ENCODE measurements at places on chromosomes 3 and 15.

- H3K4me1 ChIP-seq: no peaks in the 10 kb centered on the region
- H3K27ac ChIP-seq: no peak overlapping the region
- no peak for DNase-seq
- no peaks in the 10 kb centered on the region for H3K36me3 ChIP-seq
Observed at GRCh38 chr3:123258359-123258758, 56.6 kb downstream of the SEC22A start.

DNA sequence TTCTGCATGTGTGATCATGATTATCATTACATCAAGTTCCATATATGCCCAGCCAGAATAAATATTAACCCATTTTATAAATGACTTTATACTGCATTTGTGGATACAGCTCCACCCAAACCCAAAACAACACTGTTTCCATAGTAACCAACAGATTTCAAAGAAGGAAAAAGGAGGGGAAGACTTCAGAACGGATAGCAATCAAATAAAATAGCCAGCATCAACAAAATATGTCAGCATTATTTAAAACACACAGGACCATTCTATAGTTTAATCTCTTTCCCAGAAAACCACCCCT lies 114.4 kb downstream of the FOXP1 start:
- H3K4me1 ChIP-seq: peaks cover 14% of the 10 kb centered on the region
- no peak overlapping the region for H3K27ac ChIP-seq
- no peaks in the 10 kb centered on the region for H3K36me3 ChIP-seq
- no peaks in the 10 kb centered on the region for H3K27me3 ChIP-seq

- H3K36me3 ChIP-seq: peaks cover 5% of the 10 kb centered on the region
- no peak for DNase-seq
- H3K4me1 ChIP-seq: peaks cover 24% of the 10 kb centered on the region
Observed at GRCh38 chr3:184262764-184263179, 1.4 kb upstream of the CAMK2N2 start.

DNA sequence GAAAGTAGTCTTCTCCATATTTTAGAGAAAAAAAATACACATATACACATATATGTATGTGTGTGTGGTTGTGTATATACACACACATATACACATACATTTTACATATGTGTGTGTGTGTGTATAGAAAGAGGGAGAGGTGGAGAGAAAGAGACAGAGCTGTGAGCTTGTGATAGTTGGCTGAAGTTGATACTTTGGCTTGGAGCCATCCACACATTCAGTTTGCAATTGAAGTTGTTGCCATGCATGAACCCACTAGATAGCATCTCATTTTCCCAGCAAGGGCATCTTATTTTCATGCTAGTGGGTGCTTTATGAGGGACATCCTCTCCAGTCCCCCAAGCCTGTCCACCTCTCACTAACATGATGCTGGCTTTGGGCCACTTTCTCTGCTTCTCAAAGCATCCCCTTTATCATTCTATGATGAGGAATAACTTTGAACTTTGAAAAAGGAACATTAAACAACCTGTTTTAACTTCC lies 228.6 kb downstream of the ZNF621 start:
- DNase-seq: no peak
- H3K36me3 ChIP-seq: no peaks in the 10 kb centered on the region
- no peaks in the 10 kb centered on the region for H3K27me3 ChIP-seq

GRCh38 chr3:109356442-109357155 lies 19.3 kb upstream of the DPPA4 start:
- no peak for DNase-seq
- H3K27me3 ChIP-seq: no peaks in the 10 kb centered on the region
- H3K27ac ChIP-seq: no peak overlapping the region
- H3K36me3 ChIP-seq: no peaks in the 10 kb centered on the region
- no peak overlapping the region for H3K4me3 ChIP-seq

- no peaks in the 10 kb centered on the region for H3K36me3 ChIP-seq
- no peaks in the 10 kb centered on the region for H3K4me1 ChIP-seq
- H3K4me3 ChIP-seq: no peak overlapping the region
Observed at GRCh38 chr3:15506571-15506970, 14.9 kb downstream of the COLQ start.

- H3K4me3 ChIP-seq: no peak overlapping the region
- no peaks in the 10 kb centered on the region for H3K36me3 ChIP-seq
- no peaks in the 10 kb centered on the region for H3K4me1 ChIP-seq
- no peaks in the 10 kb centered on the region for H3K27me3 ChIP-seq
- no peak overlapping the region for H3K27ac ChIP-seq
Observed at GRCh38 chr3:78483090-78483489, 1284.7 kb downstream of the ROBO1 start.

- H3K4me3 ChIP-seq: no peak overlapping the region
- no peaks in the 10 kb centered on the region for H3K4me1 ChIP-seq
- H3K27ac ChIP-seq: no peak overlapping the region
- H3K27me3 ChIP-seq: no peaks in the 10 kb centered on the region
- DNase-seq: no peak
Observed at GRCh38 chr15:58286523-58286922, 145.3 kb upstream of the LIPC start.

DNA sequence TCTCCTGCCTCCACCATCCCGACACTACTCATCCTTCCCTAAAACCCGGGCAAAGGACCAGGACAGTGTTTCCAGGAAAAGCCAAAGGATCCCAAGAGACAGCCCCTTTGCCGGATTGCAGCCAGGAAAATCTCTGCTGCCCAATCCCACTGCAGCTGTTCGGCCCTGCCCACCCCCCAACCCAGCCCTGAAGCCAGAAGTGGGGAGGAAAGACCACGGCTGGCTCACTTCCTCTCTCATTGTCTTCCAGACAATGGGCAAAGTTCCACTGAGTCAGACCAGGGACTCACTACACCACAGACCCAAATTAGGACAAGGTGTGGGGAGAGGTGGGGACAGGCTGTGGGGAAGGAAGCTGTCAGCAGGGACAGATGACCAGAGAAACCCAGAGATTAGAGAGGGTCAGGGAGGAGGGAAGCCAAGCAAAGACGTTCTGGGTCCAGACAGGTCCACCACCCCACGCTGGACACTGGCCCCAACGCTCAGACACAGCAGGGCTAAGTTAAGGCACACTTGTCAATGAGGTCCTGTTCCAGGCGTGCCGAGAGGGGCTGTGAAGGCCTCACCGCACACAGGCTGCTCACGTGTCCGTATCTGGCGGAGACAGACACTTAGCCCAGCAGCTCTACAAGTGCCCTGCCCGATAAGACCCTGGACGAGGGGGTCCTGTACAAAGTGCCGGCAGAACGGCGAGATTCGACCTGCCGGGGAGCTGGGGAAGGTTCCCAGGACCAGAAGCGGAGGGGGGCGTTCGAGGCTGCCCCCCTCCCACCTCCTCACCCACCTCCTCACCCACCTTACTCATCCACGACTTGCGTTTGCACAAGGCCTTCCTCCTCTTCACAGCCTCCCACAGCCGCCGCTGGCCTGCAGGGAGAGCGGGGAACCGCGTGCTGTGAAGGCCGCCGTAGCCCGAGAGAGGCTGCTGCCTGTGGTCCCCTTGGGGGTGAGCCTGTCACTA lies 21.9 kb downstream of the TNK2 start:
- DNase-seq: no peak
- H3K4me3 ChIP-seq: no peak overlapping the region
- peaks cover 8% of the 10 kb centered on the region for H3K4me1 ChIP-seq
- no peaks in the 10 kb centered on the region for H3K27me3 ChIP-seq
- peaks cover 44% of the 10 kb centered on the region for H3K36me3 ChIP-seq

DNA sequence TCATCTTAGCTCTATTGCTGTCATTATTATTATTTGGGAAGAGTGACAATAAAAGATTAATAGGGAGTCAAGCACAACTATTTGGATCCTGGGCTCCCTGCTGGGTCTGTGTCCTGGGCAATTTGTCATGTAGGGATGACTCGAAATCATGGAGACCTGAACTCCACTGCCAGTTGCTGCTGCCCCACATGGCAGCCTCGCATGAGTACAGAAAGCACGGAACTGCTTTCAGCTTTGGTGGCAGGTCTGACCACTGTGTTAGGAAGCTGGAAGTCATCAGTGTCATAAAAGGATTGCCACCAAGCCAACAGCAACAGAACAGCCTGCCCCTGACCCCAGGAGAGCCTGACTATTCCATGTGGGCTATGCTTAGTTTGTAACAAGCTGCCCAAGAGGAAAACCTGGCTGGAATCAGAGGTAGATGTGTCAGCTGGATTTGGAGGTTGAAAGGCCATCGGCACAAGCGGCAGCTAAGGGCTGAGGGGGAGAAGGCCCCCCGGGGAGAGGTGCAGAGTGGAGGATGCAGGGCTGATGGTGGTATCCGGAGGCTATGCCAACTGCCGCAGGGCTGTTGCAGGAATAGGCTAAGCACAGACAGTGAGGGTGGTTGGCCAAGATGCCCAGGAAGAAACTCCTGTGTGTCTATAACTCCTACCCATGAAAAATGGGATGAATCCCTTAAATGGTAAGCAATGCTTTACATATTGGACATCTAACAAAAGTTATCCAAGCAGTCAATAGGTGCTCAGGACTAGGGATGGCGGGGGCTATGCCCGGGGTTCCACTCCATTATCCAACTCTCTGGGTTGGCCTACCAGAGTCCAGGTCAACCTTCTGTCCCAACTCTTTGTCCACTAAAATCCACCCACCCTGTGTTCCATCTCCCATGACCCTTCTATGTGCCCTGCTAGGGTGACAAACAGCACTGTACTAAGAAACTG lies 291.6 kb downstream of the ADAMTS17 start:
- H3K27ac ChIP-seq: no peak overlapping the region
- no peak overlapping the region for H3K4me3 ChIP-seq
- H3K36me3 ChIP-seq: no peaks in the 10 kb centered on the region
- DNase-seq: no peak
- H3K27me3 ChIP-seq: no peaks in the 10 kb centered on the region

- H3K4me1 ChIP-seq: peaks cover 9% of the 10 kb centered on the region
- no peaks in the 10 kb centered on the region for H3K27me3 ChIP-seq
- DNase-seq: no peak
- no peak overlapping the region for H3K4me3 ChIP-seq
- no peaks in the 10 kb centered on the region for H3K36me3 ChIP-seq
Observed at GRCh38 chr3:143510601-143511000, 337.7 kb downstream of the SLC9A9 start.

DNA sequence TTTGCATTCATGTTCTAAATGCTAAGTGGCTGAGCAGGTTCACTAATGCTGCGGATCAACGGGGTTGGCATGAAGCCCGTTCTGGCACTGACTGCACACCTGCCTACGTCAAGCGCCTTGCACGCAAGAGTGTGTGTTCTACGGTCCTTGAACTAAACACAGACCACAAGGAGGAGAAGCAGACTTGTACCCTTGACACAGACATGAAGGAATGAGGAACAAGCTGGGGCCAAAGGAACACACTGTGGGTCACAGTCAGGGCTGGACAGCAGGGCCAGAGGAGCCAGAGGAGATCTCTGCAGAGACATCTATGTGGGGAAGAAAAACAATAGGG lies 48.0 kb upstream of the LDHAL6B start:
- no peak for DNase-seq
- peaks cover 8% of the 10 kb centered on the region for H3K4me1 ChIP-seq
- H3K36me3 ChIP-seq: no peaks in the 10 kb centered on the region
- no peaks in the 10 kb centered on the region for H3K27me3 ChIP-seq

DNA sequence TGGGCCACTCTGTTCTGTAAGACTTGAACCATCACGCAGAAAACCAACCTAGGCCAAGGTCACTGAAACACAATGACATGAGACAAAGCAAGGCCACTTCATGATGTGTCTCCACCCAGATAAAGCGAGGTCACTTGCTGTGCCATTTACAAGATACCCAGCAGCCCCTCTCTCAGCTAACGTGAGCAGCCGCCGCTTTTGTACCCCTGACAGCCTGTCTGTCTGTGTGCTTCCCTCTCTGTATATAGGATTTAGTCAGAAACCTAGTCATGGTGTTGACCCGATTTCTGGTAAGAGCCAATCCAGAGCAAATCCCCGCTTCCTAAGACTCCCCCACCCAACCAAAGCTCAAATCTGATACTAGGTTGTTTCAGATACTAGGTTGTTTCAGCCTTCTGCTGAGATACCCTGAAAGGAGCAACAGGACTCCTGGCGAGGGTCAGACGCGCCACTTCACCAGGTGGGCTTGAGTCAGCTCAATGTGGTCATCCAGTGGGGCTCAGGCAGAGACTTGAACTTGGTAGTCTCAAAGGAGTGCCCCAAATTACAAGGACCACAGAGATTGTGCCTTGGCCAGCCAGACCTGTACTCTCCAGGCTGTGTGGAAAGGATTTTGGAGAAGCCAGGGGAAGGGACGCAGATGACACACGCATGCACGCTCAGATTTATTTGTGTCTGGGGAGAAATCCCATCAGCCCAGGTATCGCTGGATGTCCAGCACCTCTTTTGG lies 3.1 kb upstream of the ZXDC start:
- DNase-seq: no peak
- H3K4me3 ChIP-seq: no peak overlapping the region
- H3K27ac ChIP-seq: no peak overlapping the region

DNA sequence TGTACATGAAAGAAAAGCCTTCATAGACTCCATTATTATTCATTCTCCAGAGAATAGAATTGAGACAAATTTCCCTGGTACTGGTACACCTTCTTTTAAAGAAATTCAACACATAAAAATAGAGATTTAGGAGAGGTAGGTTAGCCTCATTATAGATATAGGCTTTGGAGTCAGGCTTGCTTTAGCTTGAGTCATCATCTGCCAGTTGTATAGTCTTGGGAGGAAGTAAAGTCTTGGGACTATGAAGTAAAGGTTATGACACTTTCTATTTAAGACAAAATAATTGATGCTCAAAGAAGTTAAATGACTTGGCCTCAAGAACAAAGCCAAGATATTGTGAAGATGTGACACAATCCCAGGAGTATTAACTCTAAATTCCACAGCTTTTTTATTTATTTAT lies 4.3 kb downstream of the HRG start:
- no peaks in the 10 kb centered on the region for H3K27me3 ChIP-seq
- no peak overlapping the region for H3K27ac ChIP-seq
- no peak overlapping the region for H3K4me3 ChIP-seq
- H3K36me3 ChIP-seq: no peaks in the 10 kb centered on the region
- no peak for DNase-seq

GRCh38 chr3:194905696-194906095 lies 220.0 kb downstream of the FAM43A start:
- H3K27ac ChIP-seq: no peak overlapping the region
- H3K36me3 ChIP-seq: no peaks in the 10 kb centered on the region

DNA sequence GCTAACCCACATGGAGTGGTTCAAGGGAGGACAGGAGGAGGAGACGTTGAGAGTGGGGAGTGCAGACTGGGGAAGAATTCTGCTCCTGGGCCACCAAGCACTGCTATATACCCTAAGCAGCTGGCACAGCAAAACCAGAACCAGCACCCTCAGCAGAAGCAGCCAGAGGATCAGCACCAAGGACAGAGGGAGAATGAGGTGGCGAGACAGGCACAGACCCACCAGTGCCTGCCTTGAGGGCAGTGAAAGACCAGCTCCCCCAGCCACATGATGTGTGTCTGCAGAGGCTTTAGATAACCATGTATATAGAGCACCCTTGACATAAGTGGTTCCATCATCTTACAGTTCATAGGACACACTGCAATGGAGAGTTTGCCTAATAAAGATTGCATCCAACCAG lies 319.0 kb downstream of the GABRB3 start:
- H3K27ac ChIP-seq: no peak overlapping the region
- no peaks in the 10 kb centered on the region for H3K36me3 ChIP-seq
- H3K4me3 ChIP-seq: no peak overlapping the region
- H3K4me1 ChIP-seq: no peaks in the 10 kb centered on the region
- DNase-seq: no peak

All from vagina (tissue), 2 donors.